ENCODE measurements at places on chromosomes 7 and 10.
A peak's percentile ranks its signal among the peaks of the same experiment; 100 is the strongest.

GRCh38 chr10:74078037-74078436 is 72.6 kb downstream of the AP3M1 start:
- no peak for DNase-seq

DNA sequence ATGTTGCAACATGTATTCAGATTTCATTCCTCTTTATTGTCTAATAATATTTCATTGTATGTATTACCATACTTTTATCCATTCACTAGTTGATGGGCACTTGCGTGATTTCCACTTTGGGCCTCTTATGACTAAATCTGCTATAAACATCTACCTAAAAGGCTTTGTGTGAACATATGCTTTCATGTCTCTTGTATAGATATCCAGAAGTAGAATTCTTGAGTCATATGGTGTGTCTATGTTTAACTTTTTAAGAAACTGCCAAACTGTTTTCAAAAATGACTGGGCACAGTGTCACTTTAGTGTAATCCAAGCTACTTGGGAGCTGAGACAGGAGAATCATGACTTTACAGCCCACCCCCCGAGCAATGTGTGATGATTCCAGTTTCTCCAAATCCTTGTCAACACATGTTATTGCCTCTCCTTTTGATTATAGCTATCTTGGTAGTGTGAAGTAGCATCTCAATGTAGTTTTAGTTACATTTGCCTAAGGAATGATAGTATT is 618.9 kb upstream of the C7orf33 start:
- DNase-seq = no peak

- no peak for DNase-seq
These were observed 167.7 kb downstream of the EMX2 start for GRCh38 chr10:117710181-117710798.

DNA sequence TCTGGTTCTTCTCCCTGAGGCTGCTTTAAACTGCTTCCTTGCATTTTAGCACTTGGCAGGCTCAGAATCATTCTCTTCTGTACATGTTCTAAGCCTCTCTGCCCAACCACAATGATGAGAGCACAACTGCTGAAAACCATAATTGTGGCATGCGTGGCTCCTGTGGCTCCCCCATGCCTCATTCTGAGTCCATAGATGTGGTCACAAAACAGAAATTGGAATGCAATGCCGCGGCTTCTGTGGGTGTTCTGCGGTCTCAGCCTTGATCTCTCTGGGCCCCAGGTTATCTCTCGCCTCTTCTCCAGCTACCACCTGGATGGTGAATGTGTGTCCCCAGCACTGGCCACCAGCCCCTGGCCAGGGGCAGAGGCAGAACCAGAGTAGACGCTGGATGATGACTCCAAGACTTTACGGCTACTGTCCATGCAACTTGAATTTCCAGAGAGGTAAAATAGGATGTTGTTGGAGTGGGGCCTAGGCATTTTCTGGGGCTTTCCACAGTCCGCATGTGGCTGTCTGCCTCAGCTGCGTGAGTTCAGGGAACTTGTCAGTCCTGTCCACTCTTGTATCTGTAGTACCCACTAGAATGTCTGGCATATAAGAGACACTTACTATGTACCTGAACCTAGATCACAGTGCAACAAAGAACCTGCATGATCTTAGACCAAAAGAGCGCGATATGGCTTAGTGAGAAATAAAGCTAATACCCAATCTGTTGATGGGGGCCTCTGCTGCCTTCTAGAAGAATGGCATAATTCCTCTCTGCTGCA is 52.4 kb upstream of the ADRB1 start:
- DNase-seq = no peak

- no peak for DNase-seq
These were observed 82.6 kb downstream of the UPF2 start for GRCh38 chr10:11959966-11960365.

- no peak for DNase-seq
These were observed 24.3 kb upstream of the DNA2 start for GRCh38 chr10:68496072-68496471.

GRCh38 chr7:158206341-158206740 is 381.3 kb downstream of the PTPRN2 start:
- DNase-seq = no peak

DNA sequence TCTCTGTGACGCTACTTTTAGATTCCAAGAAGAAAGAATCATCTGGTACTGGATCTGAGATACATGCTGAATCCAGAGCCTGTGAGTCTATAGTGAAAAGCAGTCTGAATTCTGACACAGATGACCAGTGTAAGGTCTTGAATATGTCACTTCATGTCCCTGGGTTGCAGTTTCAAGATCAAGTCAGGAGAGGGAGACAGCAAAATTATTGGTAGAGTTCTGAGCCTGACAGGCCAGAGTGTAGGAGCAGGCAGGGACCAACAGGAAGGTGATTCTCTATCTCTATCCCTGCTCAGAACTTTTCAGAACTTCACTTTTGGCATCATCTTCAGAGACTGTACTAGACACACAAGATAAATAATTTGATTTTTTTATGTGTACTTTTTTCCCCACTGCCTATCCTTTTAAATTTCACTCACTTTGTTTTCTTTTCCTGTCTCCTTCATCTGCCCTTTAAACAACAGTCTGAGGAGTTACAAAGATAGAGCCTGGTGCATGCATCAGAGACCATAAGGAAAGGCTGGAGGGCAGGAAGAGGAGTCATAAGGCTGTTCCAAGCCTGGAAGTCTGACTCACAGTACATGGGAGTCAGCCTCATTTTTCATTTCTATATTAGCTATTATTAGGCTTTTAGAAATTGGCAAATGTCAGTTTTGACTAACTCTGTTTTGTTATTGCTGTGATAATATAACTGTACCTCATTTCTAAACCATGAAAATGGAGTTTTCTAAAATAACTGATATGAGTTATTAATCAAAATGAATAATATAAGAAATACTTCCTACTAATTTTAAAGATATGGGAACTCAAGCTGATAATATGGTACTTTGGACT is 120.2 kb upstream of the TMEM229A start:
- DNase-seq = no peak

GRCh38 chr7:96636979-96637378 is 72.7 kb downstream of the SEM1 start:
- DNase-seq = no peak

- peak; percentile 50 for DNase-seq
These were observed 17.3 kb downstream of the MLXIPL start for GRCh38 chr7:73606801-73607691.

DNA sequence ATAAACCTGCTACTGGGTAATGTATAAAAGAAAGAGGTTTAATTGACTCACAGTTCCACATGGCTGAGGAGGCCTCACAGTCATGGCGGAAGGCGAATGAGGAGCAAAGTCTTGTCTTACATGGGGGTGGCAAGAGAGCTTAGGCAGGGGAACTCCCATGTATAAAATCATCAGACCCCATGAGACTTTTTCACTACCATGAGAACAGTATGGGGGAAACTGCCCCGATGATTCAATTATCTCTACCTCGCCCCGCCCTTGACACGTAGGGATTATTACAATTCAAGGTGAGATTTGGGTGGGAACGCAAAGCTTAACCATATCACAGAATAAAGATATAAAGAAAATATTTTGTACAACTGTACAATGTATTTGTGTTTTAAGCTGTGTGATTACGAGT is 39.4 kb upstream of the PLCE1 start:
- DNase-seq = no peak

- no peak for DNase-seq
These were observed 3.9 kb downstream of the FOXL3 start for GRCh38 chr7:293681-294439.

DNA sequence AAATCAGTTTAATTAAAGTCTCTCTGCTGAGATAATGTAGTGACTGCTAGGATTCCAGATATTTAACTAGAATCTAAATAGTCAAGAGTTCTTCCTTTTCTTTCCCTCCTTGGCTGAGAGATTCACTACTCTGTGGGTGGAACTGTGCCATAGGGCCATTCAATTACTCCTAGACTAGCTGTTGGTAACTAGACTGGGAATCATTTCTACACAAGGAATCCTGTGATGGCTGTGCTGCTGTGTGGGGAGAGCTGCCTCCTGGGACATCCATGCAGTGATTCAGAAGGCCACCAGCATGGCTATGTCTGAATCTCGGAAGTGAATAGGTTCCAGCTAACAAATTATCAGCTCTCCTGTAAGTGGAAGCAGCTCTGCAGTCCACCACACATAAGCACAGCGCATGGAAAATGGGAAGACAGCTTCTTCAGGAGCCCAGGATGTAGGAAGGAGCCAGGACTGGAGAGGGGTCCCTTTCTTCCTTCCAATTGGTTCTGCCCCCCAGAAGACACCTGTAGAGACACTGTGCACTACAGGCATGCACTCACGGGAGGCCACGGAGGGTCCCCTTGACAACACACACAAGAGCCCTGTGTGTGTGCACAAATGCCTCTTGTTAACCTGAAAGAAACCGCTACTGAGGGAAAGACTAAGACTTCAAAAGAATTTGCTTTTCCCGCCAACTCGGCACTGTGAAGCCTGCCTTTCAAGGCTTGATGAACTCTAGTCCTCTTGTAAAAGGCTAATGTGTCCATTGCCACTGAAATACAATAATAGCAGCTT is 66.5 kb downstream of the SCRN1 start:
- no peak for DNase-seq

DNA sequence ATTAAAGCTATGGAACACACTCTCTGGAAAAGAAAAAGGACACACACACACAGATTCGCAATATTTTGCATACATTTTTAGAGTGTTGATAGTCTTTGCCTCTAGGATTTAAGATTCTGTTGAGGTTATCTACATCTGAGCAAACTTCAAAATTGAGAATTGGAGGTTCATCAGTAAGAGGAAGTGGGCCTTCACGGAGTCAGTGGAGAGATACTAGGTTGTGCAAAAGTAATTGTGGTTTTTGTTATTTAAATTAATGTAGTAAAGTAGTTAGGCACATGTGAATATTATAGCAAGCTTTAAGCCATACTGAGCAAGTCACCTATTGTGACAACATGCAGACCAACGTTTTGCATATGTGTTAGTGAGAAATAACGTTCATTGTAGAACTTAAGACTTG is 19.8 kb upstream of the NXPH1 start:
- DNase-seq = no peak

DNA sequence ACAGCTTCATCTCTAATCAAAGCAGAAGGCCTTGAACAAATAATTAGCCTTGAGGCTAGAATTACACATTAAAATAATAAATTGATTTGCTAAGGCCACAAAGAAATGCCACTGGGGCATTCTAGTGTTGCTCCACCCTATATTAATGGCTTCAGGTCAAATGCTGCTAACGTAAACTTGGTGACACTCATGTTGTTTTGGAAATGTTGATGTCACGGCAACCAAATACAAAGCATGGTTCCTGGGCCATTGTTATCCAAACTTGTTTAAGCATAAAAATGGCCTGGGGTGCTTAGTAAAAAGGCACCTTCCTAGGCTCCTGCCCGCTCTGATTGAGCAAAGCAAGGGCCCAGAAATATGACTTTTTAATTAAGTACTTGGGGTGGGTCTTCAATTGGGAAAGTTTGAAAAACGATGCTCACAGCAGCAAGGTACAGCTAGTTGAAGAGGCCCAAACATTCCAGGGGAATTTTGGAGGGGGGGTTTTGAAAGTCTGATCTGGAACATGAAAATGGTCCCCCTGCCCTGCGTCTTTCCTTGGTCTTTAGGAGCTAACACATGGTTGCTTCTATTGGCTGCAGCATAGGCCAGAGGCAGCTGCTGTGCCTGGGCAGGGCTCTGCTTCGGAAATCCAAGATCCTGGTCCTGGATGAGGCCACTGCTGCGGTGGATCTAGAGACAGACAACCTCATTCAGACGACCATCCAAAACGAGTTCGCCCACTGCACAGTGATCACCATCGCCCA is 67.8 kb downstream of the ABCC2 start:
- no peak for DNase-seq

- no peak for DNase-seq
These were observed 20.5 kb upstream of the MLXIPL start for GRCh38 chr7:73644688-73645286.

GRCh38 chr7:131835141-131835540 is 278.7 kb upstream of the PODXL start:
- no peak for DNase-seq

DNA sequence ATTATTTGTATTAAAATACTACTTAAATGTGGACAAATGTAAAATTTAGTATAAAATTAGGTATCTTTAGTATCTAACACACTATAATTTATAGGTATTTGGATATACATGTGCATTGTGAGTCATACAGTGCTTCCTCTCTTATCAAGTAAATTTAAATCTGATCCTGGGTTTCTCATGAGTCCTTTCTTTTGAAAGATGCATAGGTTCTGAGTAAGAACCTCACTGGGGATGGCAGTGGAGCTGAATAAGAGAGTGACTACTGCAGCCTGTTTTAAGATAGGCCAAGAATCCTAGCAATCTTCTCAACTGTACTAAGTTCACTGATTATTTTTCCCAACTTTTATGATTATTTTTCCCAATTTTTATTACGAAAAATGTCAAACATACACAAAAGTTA is 16.2 kb downstream of the CEP55 start:
- no peak for DNase-seq

DNA sequence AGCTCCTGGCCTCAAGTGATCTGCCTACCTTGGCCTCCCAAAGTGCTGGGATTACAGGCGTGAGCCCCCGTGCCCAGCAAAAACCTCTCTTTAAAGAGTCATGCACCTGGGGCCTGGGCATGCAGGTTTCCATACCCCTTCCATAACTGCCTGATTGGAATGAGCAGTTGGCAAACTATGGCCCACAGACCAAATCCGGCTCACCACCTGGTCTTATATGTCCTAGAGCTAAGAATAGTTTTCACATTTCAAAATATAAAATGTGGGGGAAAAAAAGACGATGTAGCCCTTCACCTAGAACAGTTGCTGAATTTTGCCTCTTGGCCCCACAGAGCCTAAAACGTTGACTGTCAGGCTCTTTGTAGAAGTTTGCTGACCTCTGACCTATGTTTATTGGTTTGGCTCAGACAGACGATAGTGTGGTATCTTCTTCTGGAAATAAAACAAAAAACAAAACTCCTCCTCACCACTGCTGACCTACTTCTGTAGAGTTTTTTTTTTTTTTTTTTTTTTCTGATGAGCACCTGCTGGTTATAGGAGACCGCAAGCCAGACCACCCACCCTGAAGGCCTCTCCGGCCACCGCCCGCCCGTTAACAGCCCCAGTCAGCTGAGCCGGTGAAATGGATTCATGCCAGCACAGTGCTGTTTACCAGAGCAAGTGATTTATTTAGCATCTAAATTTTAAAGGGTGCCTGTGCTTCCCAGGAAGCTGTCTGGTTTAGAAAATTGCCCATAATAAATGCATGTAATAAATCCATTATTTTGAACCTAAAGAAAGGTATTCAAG is 33.5 kb upstream of the SFRP5 start:
- no peak for DNase-seq

DNA sequence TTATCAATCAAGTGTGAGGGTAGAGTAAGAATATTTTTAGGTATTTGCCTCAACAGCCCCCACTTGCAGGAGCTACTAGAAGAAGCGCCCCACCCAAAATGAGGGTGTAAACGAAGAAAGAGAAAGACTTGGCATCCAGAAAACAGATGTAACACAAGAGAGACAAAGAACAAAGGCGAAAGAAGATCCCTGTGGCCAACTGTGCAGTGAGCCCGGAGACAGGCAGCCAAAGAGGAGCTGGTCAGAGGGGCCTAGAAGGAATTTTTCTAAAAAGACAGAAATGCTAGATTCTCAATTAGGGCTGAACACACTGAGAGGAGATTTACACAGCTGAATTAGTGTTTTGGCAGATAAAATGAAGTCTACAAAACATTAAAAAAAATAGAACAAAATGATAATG is 29.6 kb upstream of the EIF5AL1 start:
- no peak for DNase-seq

GRCh38 chr10:84334811-84335210 is 6.4 kb downstream of the CCSER2 start:
- DNase-seq = no peak

- DNase-seq = no peak
These were observed 50.5 kb downstream of the SPOCK2 start for GRCh38 chr10:72037811-72038210.

Data from CD4-positive, alpha-beta T cell treated with Interleukin-15 for 1 hour (primary cell).